ENCODE measurements at places on chromosomes 7 and 10.

DNA sequence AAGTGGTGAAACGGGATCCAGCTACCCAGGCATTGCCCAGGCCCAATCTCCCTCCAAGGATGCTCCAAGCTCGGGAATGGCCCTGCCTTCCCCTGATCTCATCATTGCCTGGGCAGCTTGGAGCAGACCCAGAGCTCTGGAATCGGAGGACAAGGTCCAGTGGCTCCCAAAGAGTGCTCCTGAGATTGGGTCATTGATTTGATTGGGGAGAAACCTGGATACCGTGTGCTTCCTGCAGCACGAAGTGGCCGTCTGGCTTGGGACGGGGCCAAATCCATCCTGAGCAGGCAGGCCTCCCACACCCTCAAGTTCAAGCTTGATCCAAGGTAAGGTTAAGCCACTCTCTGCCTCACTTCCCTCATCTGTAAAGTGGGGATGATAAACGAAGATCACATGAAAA lies 69.9 kb downstream of the OAT start:
- no peak for DNase-seq

GRCh38 chr7:30330134-30331111 lies 46.0 kb downstream of the ZNRF2 start:
- no peak for DNase-seq

DNA sequence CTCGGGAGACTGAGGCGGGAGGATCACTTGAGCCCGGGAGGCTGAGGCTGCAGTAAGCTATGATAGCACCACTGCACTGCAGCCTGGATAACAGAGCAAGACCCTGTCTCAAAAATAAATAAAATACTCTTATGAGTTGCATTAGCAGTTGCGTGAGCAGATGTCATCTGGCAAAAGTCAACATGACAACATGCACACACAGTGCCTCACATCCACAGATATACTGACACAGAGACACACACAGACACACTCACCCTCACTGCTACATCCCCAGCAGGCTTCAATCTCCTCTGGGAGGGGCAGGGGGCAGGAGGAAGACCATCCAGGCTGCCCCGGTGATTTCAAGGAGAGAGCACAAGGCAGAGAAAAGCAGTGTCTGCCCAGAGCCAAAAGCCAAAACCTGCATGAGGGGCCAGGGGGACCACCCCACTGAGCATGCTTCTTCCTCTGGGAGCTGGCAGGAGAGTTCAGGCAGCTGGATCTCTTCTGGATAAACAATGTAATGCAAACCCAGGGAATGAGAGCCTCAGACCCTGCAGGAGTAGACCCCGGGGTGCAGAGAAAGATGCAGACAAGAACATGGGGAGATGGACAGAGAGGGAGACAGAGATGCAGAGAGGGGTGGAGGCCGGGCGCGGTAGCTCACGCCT lies 9.6 kb upstream of the ELN start:
- DNase-seq, result no peak

DNA sequence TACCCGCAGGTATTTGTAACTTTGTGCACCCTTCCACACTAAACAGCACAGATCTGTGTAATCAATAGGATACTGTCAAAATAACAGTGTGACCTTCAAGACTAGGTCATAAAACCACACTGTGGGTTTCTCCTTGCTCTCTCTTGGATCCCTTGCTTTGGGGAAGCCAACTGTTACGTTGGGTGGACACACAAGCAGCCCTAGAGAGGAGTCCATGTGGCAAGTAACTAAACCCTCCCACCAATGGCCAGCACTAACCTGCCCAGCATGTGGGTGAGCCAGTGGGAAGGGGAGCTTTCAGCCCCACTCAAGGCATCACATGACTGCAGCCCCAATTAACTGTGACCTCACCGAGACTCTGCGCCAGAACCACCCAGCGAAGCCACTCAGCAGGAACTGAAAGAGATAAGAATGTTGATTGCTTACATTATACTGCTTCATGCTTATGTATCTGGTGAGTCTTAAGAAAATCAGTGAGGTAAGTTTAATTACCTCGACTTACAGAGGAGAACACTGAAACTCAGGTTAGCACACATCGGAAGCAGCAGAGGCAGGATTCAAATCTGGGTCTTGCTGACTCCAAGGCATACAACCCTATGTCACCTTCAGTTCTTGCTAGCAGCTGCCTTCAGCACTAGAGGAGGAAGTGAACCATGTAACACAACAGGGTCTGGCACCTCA lies 9.4 kb upstream of the ZC3HAV1 start:
- DNase-seq, result no peak

GRCh38 chr10:62109587-62110293 lies 158.9 kb downstream of the RTKN2 start:
- DNase-seq, result no peak

DNA sequence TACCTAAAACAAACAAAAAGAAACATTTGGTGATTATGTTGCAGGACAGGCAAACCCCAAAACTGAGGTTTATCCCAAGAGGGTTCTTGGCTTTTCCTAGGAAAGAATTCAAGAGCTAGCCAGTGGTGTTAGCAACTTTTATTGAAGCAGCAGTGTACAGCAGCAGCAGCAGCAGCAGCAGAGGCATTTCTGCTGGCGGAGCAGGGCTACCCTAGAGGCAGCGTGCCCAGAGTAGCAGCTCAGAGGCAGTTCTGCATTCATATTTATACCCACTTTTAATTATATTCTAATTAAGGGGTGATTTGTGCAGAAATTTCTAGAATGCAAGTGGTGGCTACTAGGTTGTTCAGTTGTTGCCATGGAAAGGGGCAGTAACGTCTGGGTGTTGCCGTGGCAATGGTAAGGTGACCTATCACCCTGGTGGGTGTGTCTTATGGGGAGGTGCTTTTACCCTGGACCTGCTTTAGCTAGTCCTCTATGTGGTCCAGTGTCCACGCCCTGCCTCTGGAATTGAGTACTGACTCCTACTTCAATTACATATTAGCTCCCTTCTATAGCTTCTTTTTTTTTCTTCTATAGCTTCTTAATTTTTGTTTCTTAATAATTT lies 53.9 kb downstream of the VCL start:
- peak; percentile 11 for DNase-seq

- DNase-seq, result no peak
Measured at GRCh38 chr7:40541336-40541735, 406.5 kb downstream of the SUGCT start.

DNA sequence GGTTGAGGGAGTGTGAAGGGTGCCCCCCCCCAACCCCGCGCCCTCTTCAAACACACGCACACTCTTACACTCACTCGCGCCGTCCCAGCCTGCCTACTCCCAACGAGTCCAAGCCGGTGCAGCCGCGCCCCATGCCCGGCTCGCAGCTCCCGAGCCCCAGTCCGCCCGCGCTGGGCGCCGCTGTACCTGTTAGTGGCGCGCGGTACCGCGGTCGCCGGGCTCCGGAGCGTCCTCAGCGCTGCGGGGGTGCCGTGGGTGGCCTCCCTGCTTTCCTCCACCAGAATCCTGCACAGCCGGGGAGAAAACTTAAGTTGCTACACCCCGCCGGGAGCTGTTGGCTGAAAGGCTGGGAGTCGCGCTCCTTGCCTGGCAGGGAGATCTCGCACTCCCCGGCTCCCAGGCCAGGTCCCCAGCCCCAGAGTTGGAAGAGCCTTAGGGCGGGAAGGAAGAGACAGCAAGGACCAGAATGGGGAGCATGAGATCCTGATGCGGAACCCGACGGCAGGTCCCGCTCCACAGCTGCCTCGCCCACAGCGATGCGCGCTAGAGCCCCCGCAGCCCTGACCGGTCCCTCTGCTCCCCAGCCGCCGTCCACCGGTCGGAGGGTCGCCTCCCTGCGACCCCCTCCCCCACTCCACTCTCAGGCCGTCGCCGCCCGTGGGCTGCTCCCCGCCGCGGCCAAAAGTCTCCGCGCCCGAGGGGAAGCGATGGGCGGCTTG lies 863 bp downstream of the ST8SIA6 start:
- peak; percentile 21 for DNase-seq

GRCh38 chr10:79179164-79179956 lies 110.6 kb downstream of the ZMIZ1 start:
- no peak for DNase-seq

- no peak for DNase-seq
Measured at GRCh38 chr7:40916813-40917212, 782.0 kb downstream of the SUGCT start.

- no peak for DNase-seq
Measured at GRCh38 chr7:49783446-49783845, 10.0 kb downstream of the VWC2 start.

- no peak for DNase-seq
Measured at GRCh38 chr7:106023369-106024322, 60.6 kb downstream of the CDHR3 start.

GRCh38 chr7:14332155-14332554 lies 342.7 kb upstream of the ETV1 start:
- no peak for DNase-seq

- peak; percentile 27 for DNase-seq
Measured at GRCh38 chr10:131850383-131850870, 50.4 kb upstream of the PPP2R2D start.

DNA sequence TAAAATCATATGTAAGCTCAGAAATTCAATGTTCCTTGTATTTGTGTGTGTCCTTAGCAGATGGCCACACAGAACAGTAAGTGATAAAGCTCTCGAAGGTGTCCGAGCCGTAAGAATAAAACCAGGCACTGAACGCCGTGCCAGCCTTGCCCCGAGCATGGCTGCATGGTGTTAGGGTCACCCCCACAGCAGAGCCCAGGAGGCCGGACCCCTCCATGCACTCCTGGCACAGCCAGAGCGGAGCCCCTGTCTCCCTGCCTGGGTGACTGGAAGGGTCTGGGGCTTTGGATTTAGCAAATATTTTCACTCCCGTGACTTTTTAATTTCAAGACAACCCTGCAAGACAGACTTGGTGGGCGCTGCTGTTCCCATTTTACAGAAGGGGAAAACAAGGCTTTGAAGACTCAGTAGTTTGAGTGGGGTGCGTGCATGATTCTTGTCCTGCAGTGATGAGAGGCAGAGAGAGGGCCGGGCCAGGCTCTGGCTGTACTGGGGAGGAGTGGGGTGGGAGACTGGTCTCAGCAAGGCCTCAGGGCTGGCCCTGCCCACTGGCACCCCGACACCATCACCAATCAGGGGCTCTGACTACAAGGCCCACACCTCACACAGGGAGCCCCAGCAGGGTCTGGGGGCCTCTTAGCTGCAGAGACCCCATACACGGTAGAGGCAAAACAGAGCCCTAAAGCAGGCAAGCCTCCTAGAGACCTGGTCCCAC lies 39.4 kb downstream of the VIPR2 start:
- no peak for DNase-seq

DNA sequence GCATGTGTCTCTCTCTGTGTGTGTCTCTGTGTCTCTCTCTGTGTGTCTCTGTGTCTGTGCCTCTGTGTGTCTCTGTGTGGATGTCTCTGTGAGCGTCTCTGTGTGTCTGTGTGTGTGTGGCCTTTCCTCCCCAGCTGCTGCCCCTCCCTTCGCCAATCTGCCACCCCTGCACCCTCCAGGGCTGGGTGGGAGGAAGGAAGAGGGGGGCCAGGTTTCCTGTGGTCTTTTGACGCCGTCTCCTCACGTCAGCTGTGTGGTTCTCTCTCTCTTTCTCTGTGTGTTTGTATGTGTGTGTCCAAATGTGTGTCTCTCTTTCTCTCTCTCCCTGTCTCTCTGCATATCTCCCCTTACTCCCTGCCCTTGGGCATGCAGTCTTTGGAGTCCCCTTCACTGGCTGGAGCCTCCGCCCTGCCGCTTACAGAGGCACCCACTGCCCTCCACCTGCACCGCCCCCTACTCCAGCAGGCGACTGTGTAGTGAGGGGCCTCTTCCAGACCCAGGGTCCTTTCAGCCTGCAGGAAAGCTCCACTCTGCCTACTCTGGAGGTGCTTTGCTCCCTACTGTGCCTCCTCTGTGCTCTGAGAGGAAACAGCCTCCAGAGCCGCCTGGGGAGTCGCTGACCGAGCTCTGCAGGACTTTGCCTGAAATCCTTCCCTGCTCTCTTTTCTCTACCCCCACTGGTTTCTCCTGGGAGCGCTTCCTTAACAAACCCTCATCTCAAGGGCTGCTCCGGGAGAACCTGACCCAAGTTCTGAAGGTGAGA lies 44.2 kb upstream of the C10orf71 start:
- DNase-seq, result no peak

Data from SK-MEL-5 (cell line).